ENCODE measurements at places on chromosomes 2 and 18. TPM values are rescaled to one million over a fixed set of nuclear protein-coding genes. Genes with fewer than 3 reads are reported as not detected.

DNA sequence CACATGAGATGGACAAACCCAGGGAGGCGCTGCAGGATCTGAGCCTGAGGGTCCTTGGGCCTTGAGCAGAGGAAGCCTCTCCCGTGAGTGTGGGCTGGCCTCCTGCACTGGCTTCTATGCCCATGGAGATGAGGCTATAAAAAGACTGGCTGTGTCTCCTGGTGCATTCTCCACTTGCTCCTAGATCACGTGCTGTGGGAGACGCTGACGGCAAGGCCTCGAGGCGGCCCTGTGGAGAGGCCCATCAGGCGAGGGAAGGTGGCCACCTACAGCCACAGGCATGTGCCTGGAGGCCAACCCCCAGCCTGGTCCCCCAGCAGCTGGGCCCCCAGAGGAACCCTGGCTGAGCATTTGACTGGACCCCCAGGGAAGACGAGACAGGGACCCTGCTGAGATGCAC lies 198.9 kb downstream of the TWIST2 start:
- no peak for DNase-seq

GRCh38 chr2:100988630-100989417 lies 13.3 kb upstream of the RPL31 start:
- DNase-seq: no peak

- peak; percentile 44 for DNase-seq
These were observed 115.2 kb downstream of the FAM210A start for GRCh38 chr18:13611142-13611600.

GRCh38 chr2:237704501-237705434 lies 77.4 kb downstream of the LRRFIP1 start:
- peak; percentile 78 for DNase-seq

GRCh38 chr2:224591220-224591619 lies 6.1 kb upstream of the CUL3 start:
- DNase-seq: no peak

The SPC25 gene
- total RNA-seq: 53.0 TPM

DNA sequence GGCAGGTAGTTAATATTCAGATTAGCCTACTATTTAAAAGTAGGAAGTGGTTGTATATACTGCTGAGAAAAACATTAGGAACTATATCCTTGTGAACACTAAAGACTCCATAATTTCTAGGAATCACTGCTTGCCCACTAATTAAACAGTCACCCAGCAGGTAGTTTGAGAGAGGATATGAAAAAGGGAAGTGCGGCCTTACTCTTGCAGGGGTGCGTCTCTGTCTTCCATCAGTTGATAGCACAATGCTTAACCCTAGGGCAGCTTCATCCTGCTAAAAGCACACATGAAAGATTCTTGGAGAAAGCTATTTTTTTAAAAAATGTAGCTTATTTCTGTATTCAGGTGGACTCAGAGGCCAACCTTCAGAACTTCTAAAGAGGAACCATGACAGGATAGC lies 53.1 kb upstream of the ATP5MC3 start:
- DNase-seq: no peak

GRCh38 chr2:23918837-23919489 lies 8.0 kb downstream of the ATAD2B start:
- no peak for DNase-seq

The PLEKHB2 gene
- 93.9 TPM for total RNA-seq

DNA sequence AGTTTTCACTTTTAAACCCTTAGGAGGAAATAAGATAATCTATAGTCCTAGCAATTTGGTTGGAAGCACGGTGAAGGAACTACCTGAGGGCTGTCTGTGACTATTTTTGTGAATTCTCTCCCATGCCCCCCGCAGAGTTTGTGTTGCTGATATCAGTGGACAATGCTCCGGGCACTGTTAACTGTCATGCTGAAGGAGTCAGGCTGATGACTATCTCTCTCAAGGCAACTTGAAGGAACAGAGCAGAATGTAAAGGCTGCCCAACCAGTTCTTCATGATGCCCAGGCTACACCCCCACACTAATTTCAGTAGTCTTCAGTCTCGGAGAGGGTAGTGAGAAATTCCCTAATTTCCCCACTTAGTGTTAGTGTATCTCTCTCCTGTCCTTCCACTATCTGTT lies 21.6 kb upstream of the RAB6C start:
- no peak for DNase-seq

DNA sequence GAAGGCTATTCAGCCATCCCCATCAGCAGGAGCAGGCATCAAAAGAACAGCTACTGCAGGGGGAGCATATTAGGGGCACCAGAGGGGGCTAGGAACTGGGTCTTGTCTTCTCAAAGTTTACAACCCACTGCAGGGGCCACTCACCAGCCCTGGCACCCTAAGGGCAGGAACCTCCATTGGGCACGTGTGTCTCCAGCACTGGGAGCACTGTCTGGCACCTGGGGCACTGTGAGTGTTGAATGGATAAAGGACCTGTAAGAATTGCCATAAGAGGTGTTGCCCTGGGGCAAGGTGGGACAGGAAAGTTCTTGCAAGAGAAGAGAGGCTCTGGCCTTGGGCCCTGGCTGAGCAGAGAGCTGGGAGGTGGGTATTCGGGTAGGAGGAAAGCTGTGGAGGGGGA lies 1.4 kb upstream of the STEAP3 start:
- no peak for DNase-seq

GRCh38 chr18:48119204-48119603 lies 188.7 kb upstream of the SMAD2 start:
- no peak for DNase-seq

- DNase-seq: peak; percentile 87
These were observed 156.4 kb downstream of the DSEL start for GRCh38 chr18:67359873-67360838.

- peak; percentile 30 for DNase-seq
These were observed 135.9 kb downstream of the TPGS2 start for GRCh38 chr18:36692921-36693332.

DNA sequence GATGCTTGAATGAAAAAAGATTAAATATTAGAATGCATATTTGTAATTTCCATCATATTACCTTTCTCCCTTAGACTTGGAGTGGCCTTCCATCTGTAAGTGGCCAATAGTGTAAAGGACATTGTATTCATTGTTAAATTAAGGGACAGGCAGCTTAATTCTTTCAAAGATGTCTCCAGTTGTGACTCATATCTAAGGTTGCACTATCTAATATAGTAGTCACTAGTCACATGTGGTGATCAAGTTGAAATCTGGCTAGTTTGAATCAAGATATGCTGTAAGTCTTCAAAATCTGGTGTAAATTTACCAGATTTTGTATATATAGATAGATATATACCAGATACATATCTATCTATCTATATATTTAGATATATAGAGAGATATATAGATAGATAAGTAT lies 52.4 kb upstream of the AGPS start:
- DNase-seq: peak; percentile 17

The RFTN2 gene
- total RNA-seq: 1.7 TPM

GRCh38 chr2:524442-524841 lies 152.8 kb downstream of the TMEM18 start:
- peak; percentile 4 for DNase-seq

The STARD6 gene
- total RNA-seq: 0.88 TPM

GRCh38 chr2:226911932-226912331 lies 76.1 kb downstream of the RHBDD1 start:
- DNase-seq: peak; percentile 84
